Natural killer cell (primary cell): ENCODE measurements at places on chromosomes 13 and 19. TPM values are rescaled to one million over a fixed set of nuclear protein-coding genes. Genes with fewer than 3 reads are reported as not detected.

F2RL3 gene
- 0.24 TPM for total RNA-seq

GRCh38 chr13:79406597-79406908, 498 bp upstream of the RBM26 start:
- peak overlapping the region; percentile 92 for H3K4me3 ChIP-seq
- peaks cover 9% of the 10 kb centered on the region for H3K4me1 ChIP-seq
- H3K27ac ChIP-seq = peak overlapping the region; percentile 96
- DNase-seq = no peak

GRCh38 chr19:30393046-30393445, 20.9 kb downstream of the ZNF536 start:
- H3K4me1 ChIP-seq = no peaks in the 10 kb centered on the region
- no peak for DNase-seq
- no peaks in the 10 kb centered on the region for H3K36me3 ChIP-seq
- no peak overlapping the region for H3K27ac ChIP-seq
- no peak overlapping the region for H3K4me3 ChIP-seq

GRCh38 chr19:371501-372168, 27.0 kb upstream of the MIER2 start:
- no peak for DNase-seq
- no peaks in the 10 kb centered on the region for H3K4me1 ChIP-seq
- no peak overlapping the region for H3K27ac ChIP-seq
- no peaks in the 10 kb centered on the region for H3K27me3 ChIP-seq
- H3K36me3 ChIP-seq = no peaks in the 10 kb centered on the region

MISP gene
- not detected for total RNA-seq

CCDC194 gene
- total RNA-seq = 2.7 TPM

DNA sequence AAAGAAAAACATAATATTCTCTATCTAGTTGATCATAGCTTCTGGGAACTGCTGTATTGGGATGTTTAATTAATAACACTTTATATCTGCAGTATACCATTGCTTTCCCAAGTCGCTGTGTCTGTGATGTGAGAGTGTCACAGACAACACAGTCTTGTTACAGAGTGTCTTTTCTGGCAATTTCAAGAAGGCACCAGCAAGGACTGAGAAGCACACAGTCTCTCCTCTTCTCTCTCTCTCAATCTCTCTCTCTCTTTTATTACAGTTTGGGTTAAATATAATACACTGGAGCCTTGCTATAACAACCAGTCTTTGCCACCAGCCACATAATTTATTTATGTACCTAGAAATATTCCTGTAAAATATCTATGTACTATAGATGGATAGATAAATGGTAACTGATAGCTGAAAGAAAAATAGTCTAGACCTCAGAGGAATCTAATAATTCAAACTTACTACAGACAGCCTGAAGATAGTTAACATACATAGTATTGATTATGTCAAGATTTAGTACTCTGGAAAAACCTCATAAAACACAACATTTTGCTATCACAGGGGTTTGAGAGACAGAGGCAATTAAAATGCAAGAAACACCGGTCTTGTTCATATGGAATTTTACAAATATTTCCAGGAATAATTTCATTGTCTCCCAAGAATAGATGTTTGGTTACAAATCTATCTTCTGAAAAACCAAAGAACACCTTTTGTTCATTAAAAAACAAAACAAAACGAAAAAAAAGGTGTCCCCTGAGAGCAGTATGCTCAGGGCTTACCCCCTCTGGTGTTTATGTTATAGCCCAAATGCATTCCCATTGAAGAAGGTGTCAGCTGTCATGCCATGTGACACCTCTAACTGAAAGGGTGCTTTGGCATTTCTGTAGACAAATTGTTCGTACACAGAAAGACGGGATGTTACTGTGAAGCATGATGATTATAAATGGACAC, 507.8 kb downstream of the TBC1D4 start:
- no peak overlapping the region for H3K4me3 ChIP-seq
- no peak for DNase-seq
- no peaks in the 10 kb centered on the region for H3K36me3 ChIP-seq
- H3K4me1 ChIP-seq = no peaks in the 10 kb centered on the region

CGB3 gene
- not detected for total RNA-seq

DNA sequence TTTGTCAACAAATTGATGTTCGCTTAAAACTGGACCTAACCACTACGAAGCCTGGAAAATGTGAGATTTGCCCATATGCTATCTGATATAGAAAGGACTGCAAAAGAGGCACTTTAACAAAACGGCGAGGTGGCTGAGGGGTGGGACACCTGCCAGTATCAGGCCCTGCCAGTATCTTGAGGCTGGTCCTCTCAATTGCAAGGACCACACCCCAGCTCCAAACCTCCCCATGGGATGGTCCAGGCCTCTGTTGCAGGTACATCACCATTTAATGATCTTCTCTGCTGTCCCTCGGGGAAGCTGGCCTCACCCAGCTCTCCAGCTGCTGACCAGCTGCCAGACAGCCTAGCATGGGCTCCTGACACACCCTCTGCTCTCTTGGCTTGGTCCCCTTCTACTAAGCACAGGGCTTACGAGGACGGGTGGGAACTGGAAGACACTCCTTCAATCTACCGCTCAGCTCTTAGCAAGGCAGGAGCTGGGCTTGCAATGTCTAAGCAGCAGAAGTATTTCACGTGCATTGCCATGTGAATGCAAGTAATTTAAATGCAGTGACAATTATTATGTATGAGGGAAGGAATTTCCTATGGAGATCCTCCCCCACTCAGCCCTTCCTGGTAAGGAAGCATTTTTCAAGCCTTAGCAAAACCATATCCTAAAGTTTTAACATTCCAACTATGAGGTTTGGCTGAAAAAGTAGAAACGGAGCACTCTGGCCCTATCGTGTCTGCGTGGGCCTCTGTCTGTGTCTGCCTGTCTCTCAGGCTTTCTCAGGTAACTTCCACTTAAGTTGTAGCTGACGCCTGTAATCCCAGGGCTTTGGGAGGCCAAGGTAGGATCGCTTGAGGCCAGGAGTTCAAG, 63.9 kb downstream of the LATS2 start:
- no peaks in the 10 kb centered on the region for H3K4me1 ChIP-seq
- no peaks in the 10 kb centered on the region for H3K27me3 ChIP-seq

DNA sequence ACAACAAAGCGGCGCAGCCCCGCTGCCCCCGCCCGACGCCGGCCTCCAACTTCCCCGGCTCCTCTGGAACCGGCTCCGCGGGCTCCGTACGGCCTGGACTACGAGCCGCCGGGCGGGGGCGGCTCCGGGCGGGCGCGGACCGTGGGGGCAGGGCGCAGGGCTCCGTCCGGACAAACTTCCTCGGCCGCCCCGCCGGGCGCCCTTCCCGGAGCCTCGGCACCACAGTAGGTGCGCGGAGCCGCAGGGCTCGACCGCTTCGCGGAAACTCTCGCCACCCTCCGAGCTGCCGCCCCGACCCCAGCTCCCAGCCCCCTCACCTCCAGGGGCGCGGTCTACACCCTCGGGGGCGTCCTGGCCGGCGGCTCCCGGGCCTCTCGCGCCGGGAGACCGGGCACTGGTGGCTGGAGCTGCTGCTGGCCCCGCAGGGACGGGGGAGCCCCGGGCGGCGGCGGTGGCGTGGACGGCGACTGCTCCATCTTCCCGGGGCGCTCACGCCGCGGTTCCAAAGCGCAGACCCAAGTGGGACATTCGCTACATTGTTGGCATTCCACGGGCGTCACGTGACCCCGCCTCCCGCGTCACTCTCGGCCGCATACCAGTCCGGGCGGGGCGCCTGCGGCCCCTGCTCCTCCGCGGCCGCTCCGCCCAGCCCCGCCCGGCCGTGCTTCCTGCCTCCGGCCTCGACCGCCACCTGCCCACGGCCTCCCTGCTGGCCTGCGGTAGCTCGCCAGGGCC, at the start of gene LATS2:
LATS2 (minus strand) TSS at position 558 of the 735 bp plus-strand sequence. CDS start 15,560 bp downstream, outside the sequence.
- H3K36me3 ChIP-seq = no peaks in the 10 kb centered on the region
- peaks cover 19% of the 10 kb centered on the region for H3K4me1 ChIP-seq
- DNase-seq = peak; percentile 89
- H3K4me3 ChIP-seq = peak within 1 kb of the TSS; percentile 50

GRCh38 chr19:41398050-41398418, 416 bp downstream of the BCKDHA start:
- DNase-seq = no peak
- peak overlapping the region; percentile 94 for H3K4me3 ChIP-seq
- H3K27me3 ChIP-seq = no peaks in the 10 kb centered on the region
- peak overlapping the region; percentile 95 for H3K27ac ChIP-seq

DNA sequence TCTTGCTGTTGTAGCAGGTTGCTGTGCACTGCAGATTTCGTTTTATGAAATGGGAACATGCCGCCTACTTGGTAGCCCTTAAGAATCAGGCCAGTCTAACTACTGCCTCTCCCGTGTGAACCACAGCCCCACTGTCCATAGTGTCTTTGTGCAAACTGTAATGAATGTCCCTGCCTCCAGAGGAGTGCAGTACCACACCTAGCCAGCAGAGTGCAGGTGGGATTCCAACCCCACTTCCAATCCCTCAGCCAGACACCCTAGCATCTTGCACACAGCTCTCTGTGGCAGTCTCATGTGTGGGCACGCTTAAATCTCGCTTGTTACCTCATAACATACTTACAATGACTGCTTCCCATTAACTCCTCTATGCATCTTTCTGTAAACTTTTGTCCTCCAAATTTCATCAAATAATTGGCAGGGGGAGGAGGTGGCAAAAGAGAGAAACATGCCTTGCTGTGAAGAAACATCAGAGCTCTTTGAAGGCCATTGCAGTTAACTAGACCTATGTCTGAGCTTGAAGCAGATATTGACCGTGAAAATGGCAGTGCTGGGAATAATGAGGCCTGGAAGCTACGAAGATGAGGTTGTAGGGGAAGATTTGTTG, 47.2 kb downstream of the ZAR1L start:
- H3K36me3 ChIP-seq = peaks cover 3% of the 10 kb centered on the region
- H3K27me3 ChIP-seq = no peaks in the 10 kb centered on the region
- no peaks in the 10 kb centered on the region for H3K4me1 ChIP-seq
- no peak overlapping the region for H3K27ac ChIP-seq
- DNase-seq = peak; percentile 33
- H3K4me3 ChIP-seq = no peak overlapping the region

DNA sequence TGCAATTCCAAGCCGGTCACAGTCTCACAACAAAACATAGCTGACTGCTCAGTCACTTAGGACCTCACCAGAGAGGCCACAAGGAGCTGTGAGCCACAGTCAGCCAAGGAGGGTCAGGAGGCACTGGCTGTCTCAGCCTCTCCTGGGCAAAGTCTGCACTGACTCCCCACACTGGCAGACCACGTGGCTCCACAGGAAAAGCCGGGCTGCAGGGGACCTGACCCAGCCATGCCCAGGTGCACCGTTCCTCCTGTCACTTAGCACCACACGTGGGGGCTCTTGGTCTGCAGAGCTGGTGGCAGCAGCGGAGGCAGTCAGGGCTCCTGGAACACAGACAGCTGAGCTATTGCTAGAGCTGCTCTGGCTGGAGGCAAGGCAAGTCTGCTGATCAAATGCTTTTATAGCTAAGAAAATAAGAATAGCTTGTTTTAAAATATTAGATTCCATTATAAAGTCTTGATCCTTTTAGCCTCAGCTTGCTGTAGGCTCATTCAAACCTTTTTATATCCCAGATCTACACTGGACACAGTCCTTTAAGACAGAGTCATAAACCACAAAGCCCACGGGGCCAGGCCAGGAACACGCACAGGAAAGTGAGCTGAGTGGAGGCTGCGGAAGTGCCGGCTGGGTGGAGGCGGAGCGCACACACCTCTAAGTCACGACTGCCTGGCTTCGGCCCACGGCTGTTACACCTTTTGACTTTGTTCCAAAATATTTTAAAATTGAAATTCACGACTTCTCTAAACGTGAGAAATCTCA, 744.1 kb downstream of the UQCRFS1 start:
- peak overlapping the region; percentile 71 for H3K27ac ChIP-seq
- peak; percentile 46 for DNase-seq
- no peak overlapping the region for H3K4me3 ChIP-seq
- H3K27me3 ChIP-seq = no peaks in the 10 kb centered on the region

DNA sequence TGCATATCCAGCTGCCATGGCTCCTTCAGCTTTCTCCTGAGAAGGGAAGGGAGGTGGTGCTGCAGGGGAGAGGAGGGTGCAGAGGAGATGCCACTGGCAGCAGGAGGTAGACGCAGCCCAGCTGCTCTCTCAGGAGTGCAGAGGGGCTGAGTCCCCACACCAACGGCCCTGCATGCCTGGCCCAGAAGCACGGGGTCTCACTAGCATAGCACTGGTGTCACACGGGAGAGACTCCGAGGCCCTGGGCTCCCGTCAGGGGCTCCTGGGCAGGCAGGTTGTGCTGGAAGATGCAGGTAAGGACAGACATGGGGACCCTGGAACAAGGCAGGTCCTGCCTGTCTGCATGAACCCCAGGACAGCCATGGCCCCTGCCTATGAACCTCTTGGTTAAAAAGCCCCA, 80.1 kb downstream of the C1QTNF9 start:
- no peaks in the 10 kb centered on the region for H3K36me3 ChIP-seq
- no peaks in the 10 kb centered on the region for H3K27me3 ChIP-seq
- no peak for DNase-seq
- no peak overlapping the region for H3K27ac ChIP-seq

PTH2 gene
- total RNA-seq = not detected

GRCh38 chr19:17555929-17556813, 722 bp downstream of the COLGALT1 start:
- peak overlapping the region; percentile 32 for H3K27ac ChIP-seq
- no peak for DNase-seq
- peak overlapping the region; percentile 57 for H3K4me3 ChIP-seq
- no peaks in the 10 kb centered on the region for H3K27me3 ChIP-seq
- peaks cover 15% of the 10 kb centered on the region for H3K36me3 ChIP-seq

DNA sequence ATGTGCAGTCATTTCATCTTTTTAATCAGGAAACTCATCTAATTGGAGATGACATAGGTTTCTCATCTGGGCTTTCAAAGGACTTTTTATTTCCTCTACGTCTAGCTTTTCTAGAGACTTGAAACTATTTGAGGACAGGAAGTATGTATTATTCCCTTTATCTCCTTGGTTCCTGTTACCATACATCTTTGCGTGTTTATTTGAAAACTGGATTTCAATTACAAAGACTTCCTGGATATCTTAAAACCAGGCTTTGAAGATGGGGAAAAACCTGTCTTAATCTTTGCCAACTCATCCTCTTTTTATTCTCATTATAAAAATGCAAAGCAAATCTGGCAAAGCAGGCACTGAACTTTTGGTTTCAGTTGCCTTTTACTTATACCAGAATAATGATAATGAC, 130.5 kb downstream of the LMO7 start:
- no peak for DNase-seq
- H3K4me1 ChIP-seq = no peaks in the 10 kb centered on the region
- no peak overlapping the region for H3K4me3 ChIP-seq

GRCh38 chr13:32983058-32983457, 33.2 kb upstream of the KL start:
- H3K36me3 ChIP-seq = no peaks in the 10 kb centered on the region
- H3K4me1 ChIP-seq = no peaks in the 10 kb centered on the region
- H3K27me3 ChIP-seq = no peaks in the 10 kb centered on the region
- no peak overlapping the region for H3K27ac ChIP-seq

ZNF709 gene
- 4.1 TPM for total RNA-seq

FCER2 gene
- 1.2 TPM for total RNA-seq

DNA sequence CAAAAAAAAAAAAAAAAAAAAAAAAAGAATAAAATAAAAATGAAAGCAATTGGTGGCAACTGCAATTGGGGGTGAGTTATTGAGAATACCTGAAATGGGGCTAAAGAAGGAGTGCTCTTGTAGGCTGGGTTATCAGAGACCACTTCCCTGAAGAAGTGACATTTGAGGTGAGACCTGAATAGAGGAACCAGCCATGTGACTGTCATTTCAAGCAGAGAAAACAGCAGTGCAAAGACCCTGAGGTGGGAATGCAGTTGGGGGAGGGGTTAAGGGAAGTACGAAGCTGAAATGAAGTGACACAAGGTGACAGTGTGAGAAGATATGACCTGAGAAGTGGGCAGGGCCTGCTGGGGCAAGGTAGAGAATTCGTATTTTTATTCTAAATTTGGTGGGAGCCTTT, 4.3 kb upstream of the PALM3 start:
- H3K4me1 ChIP-seq = no peaks in the 10 kb centered on the region
- DNase-seq = no peak
- no peak overlapping the region for H3K27ac ChIP-seq
- no peak overlapping the region for H3K4me3 ChIP-seq
- peaks cover 2% of the 10 kb centered on the region for H3K27me3 ChIP-seq
